Kidney (tissue), 22 donors: ENCODE measurements at places on chromosomes 11 and 22. TPM values are rescaled to one million over a fixed set of nuclear protein-coding genes. Genes with fewer than 3 reads are reported as not detected.

HTR3A gene
- 1.1 TPM for total RNA-seq

WBP2NL gene
- 2.5 TPM for total RNA-seq

GPR83 gene
- 0.28 TPM for total RNA-seq

TMEM132A gene
- 19.1 TPM for total RNA-seq

OR52E8 gene
- 0.25 TPM for total RNA-seq

PHF21B gene
- 2.8 TPM for total RNA-seq

OR8A1 gene
- not detected for total RNA-seq

DNA sequence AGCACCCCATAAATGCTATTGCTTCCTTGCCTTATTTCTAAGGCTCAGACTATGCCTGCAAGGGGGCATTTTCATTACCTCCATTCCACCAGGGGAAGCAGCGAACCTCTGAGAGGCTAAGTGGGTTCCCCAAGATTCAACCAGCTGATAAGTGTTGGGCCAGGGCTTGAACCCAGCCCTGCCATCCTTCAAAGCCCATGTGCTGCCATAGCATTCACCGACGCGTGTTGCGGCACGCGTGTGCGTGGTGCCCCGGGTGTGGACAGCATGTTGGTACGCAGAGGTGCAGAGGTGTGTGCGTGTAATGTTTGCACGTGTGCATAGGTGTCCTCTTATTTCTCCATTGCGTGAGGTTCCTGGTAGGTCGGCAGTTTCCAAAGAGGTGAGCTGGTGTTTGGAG lies 66.0 kb upstream of the PPARA start:
- DNase-seq = no peak

- DNase-seq = no peak
Measured at GRCh38 chr11:103013421-103013820, 57.9 kb upstream of the MMP13 start.

GRCh38 chr11:128342511-128343134 lies 244.7 kb downstream of the ETS1 start:
- DNase-seq = no peak

- no peak for DNase-seq
Measured at GRCh38 chr11:88555829-88556202, 218.3 kb upstream of the CTSC start.

DNA sequence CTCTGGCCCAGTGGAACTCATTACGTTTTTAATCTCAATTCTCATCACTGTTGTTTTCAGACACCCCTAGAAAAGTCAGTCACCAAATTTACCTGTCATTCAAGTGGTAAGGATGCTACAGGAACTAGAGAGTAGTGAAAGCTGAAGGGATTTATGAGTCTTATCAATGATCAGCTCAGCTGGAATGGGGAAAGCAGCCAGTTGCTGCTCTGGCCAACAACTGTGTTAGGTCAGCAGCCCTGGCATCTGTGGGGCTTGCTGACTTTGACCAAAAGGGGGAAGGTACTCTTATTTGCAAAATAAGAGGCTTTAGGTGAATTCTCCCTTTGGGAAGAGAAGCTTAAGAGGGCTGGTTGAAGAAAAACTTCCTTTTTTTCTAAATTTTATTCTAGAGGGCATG lies 76.2 kb upstream of the HORMAD2 start:
- no peak for DNase-seq

DNA sequence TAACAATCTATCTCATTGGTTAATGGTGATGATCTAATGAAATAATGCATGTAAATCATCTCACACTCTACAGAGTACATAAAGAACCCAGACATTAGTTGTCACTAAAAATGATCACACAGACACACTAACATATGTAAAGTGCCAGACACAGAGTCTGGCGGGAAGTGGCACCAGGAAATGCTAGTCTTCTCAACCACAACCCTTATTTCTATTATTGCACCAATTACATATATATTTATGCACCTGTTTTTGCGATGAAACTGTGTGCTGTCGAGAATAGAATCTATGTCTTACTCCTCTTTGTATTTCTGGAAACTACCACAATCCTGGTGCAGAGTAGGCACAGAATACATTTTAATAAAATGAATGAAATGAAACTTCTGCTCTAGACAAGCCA lies 25.9 kb upstream of the POU2AF3 start:
- DNase-seq = no peak

DNA sequence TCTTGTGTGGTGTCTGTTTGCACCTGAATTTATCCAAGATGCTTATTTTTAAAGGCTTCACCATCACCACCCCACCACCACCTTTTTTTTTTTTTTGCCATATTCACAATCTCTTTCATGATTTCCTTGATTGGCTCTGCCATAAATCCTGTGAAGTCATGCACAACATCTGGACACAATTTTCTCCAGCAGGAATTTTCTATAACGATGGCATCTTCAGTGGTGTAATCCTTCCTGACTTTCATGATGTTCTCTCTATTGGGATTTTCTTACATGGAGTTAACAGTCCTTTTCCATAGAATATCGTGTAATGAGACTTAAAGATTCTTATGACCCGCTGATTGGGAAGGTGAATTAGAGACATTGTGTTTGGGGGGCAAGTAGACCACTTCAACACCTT lies 17.8 kb downstream of the ZFP91 start:
- no peak for DNase-seq

GRCh38 chr11:122978299-122978620 lies 3.4 kb downstream of the BSX start:
- no peak for DNase-seq

GRCh38 chr11:45597097-45597496 lies 68.3 kb downstream of the CHST1 start:
- no peak for DNase-seq

DNA sequence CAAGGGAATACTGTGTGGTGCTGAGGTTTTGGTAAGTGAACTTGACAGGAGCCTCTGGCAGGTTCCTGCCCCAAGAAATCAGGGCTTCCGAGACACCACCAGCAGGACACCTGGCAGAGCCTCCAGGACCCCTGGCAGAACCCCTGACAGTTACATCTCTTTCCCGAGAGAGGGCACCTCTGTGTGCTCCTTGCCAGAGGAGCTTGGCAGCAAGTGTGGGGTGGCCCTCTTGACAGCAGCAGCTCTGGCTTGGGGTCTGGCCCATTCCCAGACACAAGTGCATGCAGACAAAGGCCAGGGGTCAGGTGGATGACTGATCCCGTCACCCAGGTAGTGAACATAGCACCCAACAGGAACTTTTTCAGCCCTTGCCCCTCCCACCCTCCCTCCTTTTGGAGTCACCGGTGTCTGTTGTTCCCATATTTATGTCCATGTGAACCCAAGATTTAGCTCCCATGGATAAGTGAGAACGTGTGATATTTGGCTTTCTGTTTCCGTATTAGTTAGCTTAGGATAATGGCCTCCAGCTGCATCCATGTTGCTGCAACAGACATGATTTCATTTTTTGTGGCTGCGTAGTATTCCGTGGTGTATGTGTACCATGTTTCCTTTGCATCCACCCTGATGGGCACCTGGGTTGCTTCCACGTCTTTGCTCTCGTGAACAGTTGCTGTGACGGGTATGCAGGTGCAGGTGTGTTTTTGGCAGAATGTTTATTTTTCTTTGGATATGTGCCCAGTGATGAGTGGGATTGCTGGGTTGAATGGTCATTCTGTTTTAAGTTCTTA lies 21.2 kb upstream of the OSBPL5 start:
- no peak for DNase-seq

DNA sequence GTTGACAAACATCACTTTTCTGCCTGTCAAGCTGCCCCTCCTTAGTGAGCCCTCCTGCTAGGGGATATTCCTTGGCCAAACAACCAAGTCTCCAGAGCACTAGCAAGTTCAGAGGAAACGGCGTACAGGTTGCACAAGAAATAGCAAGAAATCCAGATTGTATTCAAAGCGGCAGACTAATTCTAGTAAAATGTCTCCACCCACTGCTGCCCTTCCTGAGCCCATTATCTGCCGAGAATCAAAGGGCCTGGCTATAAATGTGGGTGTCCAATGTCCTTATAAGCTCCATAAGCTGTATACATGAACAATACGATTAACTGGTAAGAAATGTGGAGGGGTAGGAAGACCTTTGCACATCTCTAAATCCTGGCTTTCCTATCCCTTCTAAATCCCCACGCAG lies 44.0 kb upstream of the AKIP1 start:
- DNase-seq = no peak

DNA sequence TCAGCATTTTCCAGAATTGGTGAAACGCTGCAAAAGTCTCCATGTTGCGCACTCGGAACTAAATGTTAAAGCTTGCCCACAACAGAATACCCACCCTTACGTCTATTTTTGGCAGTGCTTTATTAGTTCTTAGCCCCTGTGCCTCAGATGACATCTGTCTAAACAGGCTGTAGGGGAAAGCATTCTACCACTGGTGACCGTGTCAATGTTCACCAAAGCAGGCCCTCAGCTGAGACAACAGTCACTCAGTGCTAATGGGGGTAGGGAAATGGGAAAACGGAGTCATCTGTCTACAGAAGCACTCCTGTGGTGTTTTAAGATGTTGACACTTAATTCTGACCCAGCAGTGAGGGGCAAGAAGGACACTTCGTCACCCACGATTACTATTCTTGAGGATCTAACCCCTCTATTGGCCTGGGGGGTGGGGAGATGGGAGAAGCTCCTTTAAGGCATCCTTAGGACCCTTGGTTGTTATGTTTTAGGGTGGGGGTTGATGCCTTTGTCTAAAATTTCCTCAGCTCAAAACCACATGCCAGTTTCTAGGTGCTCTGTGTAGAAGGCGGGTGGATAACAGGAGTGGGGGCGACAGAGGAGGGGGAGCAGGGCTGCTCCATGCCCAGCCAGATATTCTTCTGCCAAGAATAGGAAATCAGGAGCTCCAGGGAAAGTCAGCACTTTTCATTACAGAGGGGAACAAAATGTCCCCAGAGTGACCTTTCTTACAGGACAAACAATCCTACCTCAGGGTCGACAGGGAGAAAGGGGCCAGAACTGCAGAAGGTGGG lies 15.6 kb upstream of the MFRP start:
- DNase-seq = no peak

GRCh38 chr11:58392746-58393145 lies 13.9 kb downstream of the OR5B3 start:
- DNase-seq = no peak

DNA sequence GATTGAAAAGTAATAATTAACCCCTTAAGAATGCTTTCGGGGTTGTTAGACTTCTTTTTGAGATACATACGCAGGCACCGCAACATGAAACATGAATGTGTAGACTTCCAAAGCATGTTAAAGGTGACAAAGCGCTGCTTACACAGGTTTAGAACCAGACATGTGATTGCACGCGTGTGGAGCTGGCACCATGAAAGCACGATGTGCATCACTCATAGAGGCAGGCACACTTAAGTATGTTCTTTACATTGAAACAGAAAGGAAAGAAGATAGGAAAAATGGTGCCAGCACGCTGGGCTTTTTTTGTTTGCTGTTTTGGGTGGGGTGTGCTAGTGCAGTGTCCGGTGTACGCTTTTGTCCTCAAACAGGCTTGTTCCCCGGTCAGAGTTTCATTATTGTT lies 83.6 kb upstream of the PPARA start:
- DNase-seq = no peak

DNA sequence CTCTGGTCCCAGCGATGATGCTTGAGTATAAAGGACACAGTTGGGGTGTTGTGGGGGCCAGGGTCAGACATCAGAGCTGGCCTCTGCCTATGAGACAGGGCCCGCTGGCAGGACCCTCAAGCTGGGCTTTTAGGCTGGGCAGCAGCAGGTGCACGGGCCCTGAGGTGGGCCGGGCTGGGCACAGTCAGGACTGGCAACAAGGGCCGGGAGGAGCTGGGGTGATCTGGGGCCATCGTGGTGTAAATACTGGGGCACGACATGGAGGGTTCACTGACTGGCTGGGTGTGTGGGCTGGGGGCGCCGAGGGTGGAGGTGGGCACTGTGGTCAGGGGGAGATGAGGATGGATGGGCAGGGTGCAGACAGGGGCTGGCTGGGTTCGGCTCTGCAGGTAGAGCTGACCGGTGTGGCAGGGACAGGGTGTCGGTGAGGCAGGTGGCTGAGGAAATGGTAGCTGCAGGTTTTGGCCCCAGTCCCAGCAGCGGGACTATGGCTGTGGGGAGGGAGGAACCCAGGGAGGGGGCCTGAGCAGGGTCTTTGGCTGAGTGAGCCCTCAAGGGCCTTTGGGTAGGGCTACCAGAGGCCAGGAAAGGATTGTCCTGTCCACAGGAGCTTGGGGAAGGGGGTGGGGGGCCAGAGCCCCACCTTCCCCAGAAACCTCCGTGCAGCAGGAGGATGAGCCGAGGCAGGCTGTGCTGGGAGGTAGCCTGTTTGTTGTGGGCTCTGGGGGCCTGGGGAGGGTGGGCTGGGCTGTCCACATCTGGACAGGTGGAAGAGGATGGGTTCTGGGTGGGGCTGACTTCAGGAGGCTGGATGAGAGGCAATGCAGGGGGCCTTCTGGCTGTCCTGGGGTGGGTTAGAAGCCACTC lies 81.4 kb downstream of the KCNQ1 start:
- no peak for DNase-seq

- DNase-seq = no peak
Measured at GRCh38 chr22:29994943-29995342, 85.3 kb upstream of the HORMAD2 start.

DNA sequence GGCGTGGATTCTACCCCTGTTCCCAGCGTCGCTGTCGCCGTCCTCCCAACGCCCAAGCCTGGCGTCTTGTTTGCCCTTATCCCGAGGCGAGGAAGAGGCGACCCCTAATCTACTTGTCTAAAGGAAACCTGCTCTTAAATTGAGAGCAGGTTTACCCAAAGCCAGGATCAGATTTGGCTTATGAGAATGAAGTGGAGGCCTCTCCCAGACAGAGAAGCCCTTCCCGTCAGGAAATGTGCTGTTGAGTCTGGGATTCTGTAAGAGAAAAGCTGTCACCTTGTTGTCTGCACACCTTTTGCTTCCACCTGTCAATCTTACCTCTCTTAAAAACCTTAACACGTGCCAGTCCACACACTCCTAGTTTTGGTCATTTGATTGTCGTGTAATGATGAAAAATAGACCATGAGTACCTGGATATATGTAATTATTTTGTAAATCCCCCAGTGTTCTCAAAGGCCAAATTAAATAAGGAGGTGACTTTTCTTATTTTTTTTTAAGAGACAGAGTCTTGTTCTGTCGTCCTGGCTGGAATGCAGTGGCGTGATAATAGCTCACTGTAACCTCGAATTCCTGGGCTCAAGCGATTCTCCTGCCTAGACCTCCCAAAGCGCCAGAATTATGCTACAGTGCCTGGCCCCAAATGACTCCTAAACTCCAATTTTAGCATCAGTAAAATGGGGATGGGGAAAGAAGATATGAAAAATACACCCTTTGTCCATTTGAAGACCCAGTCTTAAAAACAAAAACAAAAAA lies 627 bp downstream of the GTF2H1 start:
- no peak for DNase-seq

DNA sequence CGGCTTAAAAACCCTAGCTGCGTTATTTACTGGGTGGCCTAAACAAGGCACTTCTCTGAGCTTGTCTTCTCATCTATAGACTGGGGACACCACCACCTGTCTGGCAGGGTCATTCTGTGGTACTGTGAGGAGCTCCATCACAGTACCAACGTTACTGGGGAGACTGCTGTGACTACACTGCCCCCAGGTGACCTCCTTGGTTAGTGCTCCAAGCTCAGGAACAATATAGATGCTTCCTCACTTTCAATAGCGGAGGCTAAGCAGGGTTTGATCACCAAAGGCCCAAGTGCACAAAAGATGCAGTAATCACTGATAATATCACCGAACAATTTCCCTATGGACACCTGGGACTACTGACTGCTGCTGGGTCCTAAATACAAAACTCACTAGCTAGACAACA lies 18.8 kb downstream of the PRPF19 start:
- no peak for DNase-seq
